Stimulated activated CD8-positive, alpha-beta memory T cell treated with anti-CD3 and anti-CD28 coated beads, Interleukin-15, amount 100 ng/mL, for 48 hours (primary cell): ENCODE measurements at places on chromosomes 12 and 14.

DNA sequence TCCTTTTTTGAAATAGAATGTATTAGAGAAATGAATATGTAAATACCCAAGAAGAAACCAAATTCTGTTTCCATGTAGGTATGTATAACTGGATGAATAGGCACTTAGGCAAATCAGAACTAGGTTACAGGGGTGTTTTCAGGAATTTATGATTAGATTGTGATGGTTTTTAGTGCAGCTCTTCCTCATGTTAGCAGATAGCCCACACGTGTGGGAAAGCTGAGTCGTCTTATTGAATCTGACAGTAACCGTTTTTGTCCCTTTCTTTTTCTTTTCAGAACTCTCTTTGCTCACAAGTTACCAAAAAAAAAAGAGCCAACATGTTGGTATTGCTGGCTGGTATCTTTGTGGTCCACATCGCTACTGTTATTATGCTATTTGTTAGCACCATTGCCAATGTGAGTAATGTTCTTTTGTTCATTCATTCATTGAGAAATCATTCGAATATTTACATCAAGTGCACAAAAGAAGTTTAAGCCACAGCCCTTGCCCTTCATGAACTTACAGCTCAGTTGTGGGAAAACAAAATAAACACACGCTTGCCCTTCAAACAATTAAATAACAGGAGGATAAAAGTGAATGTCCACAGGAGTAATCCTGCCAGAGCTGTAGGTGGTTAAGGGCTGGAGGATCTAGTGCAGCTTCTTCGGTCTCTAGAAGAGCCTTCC is 14.8 kb downstream of the EMP1 start:
- DNase-seq = no peak

- no peak for DNase-seq
Observed at GRCh38 chr14:23028799-23029198, 5.9 kb downstream of the PSMB5 start.

GRCh38 chr14:69933623-69934275 is 54.5 kb downstream of the SMOC1 start:
- DNase-seq = no peak

DNA sequence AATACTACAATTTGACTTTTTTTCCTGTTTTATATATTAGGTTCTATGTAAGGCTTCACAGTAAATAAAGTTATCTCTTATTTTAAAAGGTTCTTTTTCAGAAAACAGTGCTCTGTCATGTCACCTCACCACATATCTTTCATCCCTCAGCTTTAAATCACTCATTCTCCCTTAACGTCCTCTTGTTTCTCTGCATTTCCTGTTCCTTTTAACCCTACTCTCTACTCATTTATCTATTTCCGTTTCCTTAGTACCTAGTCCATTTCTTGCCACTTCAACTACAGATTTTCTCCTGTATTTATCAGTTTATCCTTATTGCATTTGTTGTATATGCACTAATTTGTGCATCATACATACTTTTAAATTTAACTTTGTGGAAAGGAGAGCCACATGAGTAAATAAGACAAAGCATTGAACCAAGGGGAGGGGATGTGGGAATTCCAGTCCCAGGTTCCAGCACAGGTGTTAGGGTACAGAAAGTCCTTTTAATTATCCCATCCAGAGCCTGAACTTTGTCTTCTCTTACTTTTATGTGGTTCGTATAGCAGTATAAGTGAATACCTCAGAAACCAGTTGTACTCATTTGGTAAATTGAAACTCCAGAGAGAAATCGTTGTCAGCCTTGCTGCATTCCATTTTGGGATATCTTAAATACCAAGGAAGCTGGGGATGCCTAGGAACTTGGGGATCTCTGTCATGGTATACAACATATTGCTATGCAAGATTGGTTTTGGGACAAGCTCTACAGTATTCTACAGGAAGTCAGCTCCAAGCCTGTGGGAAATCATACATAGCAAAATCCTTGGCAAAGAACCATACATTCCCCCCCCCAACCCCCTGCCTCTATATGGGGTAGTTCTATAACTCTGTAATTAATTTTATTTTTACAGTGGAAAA is 120.5 kb downstream of the DIP2B start:
- DNase-seq = no peak

- DNase-seq = no peak
Observed at GRCh38 chr12:115320451-115320850, 636.5 kb upstream of the TBX3 start.

GRCh38 chr14:65237941-65238340 is 135.6 kb upstream of the MAX start:
- DNase-seq = no peak
